Activated effector memory CD4-positive, alpha-beta T cell treated with Interleukin-2 at 50 U/mL for 16 hours (primary cell): ENCODE measurements at places on chromosomes 6 and 20.

- DNase-seq: no peak
These were observed 648.4 kb upstream of the NRSN1 start for GRCh38 chr6:23477586-23477985.

GRCh38 chr6:151324488-151324825, 66.9 kb downstream of the ZBTB2 start:
- DNase-seq: no peak

DNA sequence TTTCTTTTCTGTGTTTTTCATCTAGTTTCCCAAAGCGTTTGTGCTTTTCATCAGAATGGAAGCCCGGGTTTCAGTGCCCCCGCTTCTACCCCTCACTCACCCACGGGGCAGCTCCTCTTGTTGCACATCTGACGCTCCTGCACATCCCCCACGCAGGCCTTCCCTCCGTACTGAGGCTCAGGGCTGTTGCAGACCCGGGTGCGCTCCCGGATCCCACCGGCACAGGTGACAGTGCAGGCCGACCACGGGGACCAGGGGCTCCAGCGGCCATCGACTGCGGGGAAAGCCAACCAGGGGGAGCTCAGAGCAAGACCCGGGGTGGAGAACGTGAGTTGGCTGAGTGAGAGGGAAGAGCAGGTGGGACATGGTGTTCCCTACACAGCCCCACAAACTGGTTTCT, 19.0 kb downstream of the THBS2 start:
- no peak for DNase-seq

- DNase-seq: no peak
These were observed 38.1 kb downstream of the STK35 start for GRCh38 chr20:2139736-2140135.

DNA sequence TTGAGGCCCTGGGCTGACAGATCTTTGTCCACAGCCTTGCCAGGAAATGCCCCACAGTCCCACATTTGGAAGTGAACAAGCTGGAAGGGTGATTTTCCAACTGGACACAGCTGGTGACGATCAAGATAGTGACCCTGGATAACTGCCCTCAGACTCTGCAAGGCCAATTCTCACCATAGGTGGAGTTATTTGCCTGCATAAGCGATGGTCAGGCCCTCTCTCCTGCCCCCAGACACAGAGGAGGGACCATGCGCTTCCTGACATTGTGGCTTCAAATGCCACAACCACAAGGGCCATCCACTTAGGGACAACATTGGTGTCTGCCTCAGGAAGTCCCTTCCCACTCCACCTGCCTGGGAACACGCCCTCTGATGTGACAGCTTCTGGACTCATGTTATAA, 96.0 kb downstream of the JPH2 start:
- no peak for DNase-seq

GRCh38 chr6:137953761-137954160, 86.7 kb downstream of the TNFAIP3 start:
- no peak for DNase-seq

- DNase-seq: no peak
These were observed 421.8 kb upstream of the SOX4 start for GRCh38 chr6:21171801-21172200.

- no peak for DNase-seq
These were observed 1.0 kb upstream of the THBS2 start for GRCh38 chr6:169254456-169255316.

DNA sequence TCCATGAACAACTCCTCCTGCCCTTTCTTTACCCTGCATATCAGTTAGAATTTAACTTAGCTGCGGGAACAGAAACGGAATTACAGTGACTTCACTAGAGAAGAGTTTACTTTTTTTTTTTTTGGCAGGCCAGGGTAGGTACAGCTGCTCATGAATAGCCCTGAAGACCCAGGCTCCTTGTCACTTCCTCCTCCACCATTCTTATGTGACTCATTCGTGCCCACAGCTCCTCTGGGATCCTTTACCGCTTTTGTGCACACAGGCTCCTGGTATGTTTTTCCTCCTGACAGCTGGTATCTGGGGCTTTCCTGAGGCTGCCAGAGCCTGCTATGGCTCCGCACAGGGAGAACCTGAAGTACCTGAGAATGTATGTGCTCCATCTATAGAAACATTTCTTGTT, 3.9 kb upstream of the KCNS1 start:
- DNase-seq: no peak

DNA sequence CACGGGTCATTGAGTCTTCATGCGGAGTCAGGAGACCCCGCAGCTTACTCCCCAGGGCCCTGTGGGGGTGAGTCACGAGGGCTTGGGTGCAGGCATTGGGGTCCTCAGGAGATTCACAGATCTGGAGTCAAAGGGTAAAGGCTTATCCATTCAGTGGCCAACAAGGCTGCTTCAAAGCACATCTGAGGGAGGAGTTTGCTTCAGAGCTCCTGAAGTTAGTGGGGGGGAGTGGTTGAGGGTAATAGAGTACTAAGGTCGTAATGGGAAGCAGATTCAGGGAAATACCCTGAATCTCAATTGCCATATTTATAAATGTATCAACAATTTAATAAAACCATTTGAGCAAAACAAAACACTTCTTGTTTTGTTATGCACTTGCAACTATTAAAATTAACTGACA, 37.3 kb downstream of the SH3BGRL2 start:
- no peak for DNase-seq

DNA sequence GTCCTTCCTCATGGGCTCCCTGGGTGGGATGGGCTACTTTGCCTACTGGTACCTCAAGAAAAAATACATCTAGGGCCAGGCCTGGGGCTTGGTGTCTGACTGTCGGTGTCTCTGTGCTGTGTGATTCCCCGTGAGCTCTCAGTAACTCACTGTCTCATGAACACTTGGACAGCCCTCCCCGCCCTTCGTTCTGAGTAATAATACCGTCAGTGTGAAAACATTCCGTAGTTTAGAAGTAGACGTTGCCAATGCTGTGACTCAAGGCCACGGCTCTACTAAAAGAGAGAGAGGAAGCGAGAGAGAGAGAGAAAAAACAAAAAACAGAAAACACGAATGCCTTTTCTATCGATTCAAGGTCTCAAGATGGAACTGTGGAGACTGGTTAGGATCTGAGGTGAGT, 31.8 kb downstream of the FITM2 start:
- no peak for DNase-seq

DNA sequence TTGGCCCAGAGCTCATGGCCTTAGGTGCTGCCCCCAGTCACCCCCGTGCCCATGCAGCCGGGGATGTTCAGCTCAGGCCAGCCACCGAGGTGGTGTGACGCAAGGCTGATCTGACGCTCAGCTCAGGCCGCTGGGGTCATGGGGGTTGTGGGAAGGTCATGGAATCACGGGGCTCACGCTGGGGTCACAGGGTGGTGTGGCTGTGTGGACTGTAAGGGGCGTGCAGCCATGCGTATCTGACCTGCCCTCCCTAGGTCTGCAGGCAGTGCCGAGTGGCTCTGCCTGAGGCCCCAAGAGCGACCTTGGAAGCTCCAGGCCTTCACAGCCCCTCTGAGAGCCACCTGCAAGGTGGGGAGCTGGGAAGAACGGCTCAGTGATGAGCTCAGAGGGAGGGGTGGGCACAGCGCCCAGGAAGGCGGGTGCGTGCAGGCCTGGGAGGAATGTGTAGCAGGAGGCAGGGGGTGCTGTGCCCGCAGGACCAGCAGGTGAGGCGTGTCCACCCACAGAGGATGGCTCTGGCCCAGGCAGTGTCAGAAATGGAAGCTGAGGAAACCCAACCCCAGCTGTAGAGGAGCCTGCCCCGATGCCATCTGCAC, 27.8 kb downstream of the CHRNA4 start:
- DNase-seq: no peak

GRCh38 chr20:15610787-15611186, 962.5 kb downstream of the KIF16B start:
- no peak for DNase-seq

DNA sequence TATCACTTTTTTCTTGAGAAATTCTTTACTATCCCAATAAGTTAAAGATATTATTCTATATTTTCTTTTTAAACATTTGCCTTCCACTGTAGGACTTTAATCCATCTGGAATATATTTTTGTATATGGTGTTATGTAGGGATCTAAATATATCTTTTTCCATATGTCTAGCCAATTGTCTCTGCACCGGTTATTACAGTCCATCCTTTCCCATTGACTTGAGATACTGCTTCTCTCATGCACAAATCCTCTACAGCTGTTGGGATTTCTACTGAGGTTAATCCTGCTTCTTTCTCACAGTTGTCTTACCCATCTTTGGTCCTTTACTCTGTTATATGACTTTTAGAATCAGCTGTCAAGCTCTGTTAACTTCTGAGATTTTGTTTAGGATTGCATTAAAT, 483.8 kb upstream of the CDH4 start:
- no peak for DNase-seq

DNA sequence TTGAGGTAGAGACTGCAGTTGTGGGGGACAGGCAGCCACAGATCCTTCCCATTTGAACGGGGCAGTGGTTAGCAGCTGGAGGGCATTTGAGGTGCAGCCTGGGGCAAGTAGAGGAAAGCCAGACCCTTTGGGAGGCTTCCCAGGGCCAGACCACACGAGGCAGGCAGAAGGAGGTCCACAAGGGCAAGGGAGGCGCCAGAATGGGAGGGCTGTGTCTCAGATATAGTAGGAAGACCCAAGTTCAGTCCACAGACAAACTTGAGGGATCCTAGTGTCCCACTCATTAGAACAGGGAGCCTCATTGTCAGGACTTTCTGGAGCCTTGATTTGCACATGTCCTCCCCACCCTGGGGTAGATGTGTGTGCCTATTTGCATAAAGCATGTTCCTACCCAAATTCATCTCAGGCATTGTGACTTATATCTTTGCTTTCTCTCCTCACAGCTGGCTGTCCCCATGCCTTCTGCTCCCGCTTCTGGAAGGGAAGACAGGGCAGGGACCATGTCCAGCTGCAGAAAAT, 166.0 kb downstream of the VEGFA start:
- no peak for DNase-seq

- DNase-seq: no peak
These were observed 198.5 kb downstream of the ADGRG6 start for GRCh38 chr6:142500250-142500786.

- no peak for DNase-seq
These were observed 1260.3 kb downstream of the EPHA7 start for GRCh38 chr6:92159046-92159445.

GRCh38 chr6:6152060-6152459, 145.3 kb upstream of the NRN1 start:
- no peak for DNase-seq

- DNase-seq: no peak
These were observed 139.1 kb downstream of the SLC24A3 start for GRCh38 chr20:19351542-19351941.

GRCh38 chr6:15661853-15662325, 939 bp downstream of the DTNBP1 start:
- DNase-seq: no peak

DNA sequence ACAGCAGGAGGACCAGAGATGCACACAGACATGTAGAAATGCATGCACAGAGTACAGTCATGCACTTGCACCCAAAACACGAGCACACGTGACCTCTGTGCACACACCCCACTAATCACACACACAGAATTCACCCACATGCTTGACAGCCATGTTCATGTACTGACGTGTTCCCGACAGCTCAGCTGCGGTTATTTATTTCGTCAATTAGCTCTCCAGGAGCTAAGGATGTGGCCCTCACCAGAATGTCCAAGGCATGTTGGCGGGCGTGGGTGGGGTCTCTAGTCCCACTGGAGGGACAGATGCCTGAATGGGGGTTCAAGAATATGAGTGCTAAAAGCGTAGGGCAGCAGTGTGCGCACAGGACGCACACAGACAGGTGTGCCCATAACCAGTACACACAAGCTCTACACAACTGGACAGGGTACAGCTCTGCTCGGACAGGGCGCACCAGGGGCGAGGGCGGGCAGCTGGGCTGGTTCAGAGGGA, 571 bp upstream of the PRPF6 start:
- peak; percentile 30 for DNase-seq

GRCh38 chr6:154653385-154653784, 79.8 kb upstream of the SCAF8 start:
- no peak for DNase-seq

- no peak for DNase-seq
These were observed 22.1 kb downstream of the DUSP22 start for GRCh38 chr6:314377-314776.

DNA sequence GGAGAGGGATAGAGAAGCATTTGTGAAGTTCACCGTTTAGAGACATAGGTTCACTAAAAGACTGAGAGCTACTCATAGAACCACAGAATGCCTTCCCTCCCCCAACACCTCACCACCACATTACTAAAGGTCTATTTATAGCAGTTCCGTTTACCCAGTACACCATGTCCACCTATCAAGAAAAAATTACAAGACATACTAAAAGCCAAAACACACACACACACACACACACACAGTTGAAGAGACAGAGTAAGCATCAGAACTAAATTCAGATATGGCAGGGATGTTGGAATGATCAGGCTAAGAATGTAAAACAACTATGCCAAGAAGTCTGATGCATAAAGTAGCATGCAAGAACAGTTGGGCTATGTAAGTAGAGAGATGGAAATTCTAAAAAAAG, 52.3 kb downstream of the SLC22A3 start:
- DNase-seq: no peak

DNA sequence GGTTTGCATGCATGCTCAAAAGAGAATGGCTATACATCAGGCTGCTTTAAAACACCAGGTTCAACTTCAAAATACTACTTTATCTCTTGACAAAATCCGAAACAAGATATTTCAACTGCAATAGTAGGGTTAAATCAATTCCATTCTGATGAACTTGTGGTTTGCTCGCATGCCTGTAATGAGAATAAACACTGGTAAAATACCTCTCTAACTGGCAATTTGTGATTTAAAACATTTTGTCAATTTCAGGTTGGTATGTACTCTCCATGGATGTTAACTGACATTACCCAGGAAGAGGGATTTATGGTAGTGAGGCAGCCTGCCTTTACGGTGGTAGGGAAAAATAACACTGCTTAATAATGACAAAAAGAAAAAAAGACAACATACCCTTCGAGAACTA, 74.4 kb downstream of the MBOAT1 start:
- DNase-seq: no peak

GRCh38 chr6:38152620-38153019, 333.1 kb downstream of the ZFAND3 start:
- DNase-seq: no peak

- no peak for DNase-seq
These were observed 6.0 kb upstream of the ACSS1 start for GRCh38 chr20:25063981-25064380.

- no peak for DNase-seq
These were observed 26.2 kb downstream of the BCAS1 start for GRCh38 chr20:54044156-54044555.

- DNase-seq: peak; percentile 28
These were observed 42.5 kb downstream of the EIF2S2 start for GRCh38 chr20:34069341-34070078.

DNA sequence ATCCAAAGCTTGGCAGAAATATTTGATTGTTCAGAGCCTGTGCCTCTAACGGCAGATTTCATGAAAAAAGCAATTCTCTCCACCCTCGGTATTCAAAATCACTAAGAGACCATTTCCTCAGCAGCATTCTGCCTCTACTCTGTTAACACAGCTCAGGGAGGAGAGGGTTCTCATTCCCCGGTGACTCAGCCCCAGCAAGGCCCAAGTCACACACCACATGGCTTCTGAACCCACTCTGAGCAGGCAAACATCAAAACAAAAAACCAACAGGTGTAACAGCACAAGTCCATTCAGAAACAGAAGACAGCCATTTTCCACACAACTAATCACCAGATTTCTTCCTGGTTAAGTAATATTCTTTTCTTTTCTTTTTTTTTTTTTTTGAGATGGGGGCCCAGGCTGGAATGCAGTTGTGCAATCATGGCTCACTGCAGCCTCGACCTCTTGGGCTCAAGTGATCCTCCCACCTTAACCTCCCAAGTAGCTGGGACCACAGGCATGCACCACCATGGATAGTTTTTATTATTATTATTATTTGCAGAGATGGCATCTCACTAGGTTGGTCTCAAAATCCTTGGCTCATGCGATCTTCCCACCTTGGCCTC, 55.4 kb downstream of the GFOD1 start:
- no peak for DNase-seq
